ENCODE measurements at places on chromosomes 12 and 14. TPM values are rescaled to one million over a fixed set of nuclear protein-coding genes. Genes with fewer than 3 reads are reported as not detected.

EXOC3L4 gene
- total RNA-seq: 1.2 TPM

ABHD4 gene
- 25.9 TPM for total RNA-seq

DNA sequence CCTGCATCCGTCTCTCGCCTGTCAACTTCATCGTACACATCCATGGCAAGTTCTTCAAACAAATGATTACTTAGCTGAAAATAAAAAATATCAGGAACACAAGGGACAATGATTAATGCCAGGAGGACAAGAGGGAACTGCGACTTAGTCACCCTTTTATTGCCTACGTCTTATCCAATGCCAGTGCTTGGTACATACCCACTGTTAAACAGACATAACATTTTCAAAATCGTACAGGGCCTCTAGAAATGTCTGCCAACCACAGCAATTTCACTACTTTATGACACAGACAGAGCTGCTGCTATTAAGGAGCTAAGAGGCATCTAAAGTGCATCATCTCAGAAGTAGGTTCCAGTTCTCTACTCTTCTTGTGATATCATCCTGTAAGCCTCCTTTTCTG lies 34.6 kb downstream of the GIT2 start:
- no peak overlapping the region for H3K27ac ChIP-seq
- H3K4me1 ChIP-seq: peaks cover 4% of the 10 kb centered on the region
- peaks cover 28% of the 10 kb centered on the region for H3K36me3 ChIP-seq
- H3K4me3 ChIP-seq: no peak overlapping the region
- no peaks in the 10 kb centered on the region for H3K27me3 ChIP-seq
- no peak for DNase-seq

- no peak overlapping the region for H3K27ac ChIP-seq
- DNase-seq: no peak
- H3K36me3 ChIP-seq: peaks cover 17% of the 10 kb centered on the region
- H3K27me3 ChIP-seq: no peaks in the 10 kb centered on the region
These were observed 8.0 kb downstream of the SNW1 start for GRCh38 chr14:77752799-77753516.

GRCh38 chr14:90564496-90564895 lies 167.7 kb downstream of the CALM1 start:
- no peak overlapping the region for H3K27ac ChIP-seq
- H3K4me3 ChIP-seq: no peak overlapping the region
- no peaks in the 10 kb centered on the region for H3K36me3 ChIP-seq
- H3K27me3 ChIP-seq: no peaks in the 10 kb centered on the region
- H3K4me1 ChIP-seq: no peaks in the 10 kb centered on the region
- DNase-seq: no peak

- H3K4me3 ChIP-seq: no peak overlapping the region
- no peaks in the 10 kb centered on the region for H3K36me3 ChIP-seq
- H3K4me1 ChIP-seq: peaks cover 45% of the 10 kb centered on the region
These were observed 479.8 kb downstream of the ZFP36L1 start for GRCh38 chr14:68312884-68313610.

DNA sequence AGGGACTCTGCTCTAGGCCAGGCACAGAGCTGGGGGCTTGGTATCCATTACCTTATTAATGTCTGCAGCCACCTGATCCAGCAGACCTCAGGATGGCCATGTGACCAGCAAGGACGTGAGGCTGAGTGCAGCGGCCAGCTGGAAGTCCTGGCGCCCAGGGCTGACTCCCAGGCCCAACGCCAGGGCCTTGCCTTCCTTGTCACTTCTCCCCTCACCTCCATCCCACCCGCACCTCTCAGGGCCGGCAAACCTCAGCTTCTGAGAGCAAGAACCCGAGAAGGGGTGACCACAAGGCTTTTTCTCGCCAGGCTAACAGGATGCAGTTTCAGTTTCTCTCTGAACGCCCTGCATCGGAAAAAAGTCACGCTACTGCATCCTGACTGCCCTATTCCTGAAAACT lies 15.4 kb downstream of the RAB35 start:
- no peak overlapping the region for H3K4me3 ChIP-seq
- H3K36me3 ChIP-seq: peaks cover 4% of the 10 kb centered on the region
- H3K27me3 ChIP-seq: no peaks in the 10 kb centered on the region
- peaks cover 8% of the 10 kb centered on the region for H3K4me1 ChIP-seq
- DNase-seq: no peak
- no peak overlapping the region for H3K27ac ChIP-seq

DNA sequence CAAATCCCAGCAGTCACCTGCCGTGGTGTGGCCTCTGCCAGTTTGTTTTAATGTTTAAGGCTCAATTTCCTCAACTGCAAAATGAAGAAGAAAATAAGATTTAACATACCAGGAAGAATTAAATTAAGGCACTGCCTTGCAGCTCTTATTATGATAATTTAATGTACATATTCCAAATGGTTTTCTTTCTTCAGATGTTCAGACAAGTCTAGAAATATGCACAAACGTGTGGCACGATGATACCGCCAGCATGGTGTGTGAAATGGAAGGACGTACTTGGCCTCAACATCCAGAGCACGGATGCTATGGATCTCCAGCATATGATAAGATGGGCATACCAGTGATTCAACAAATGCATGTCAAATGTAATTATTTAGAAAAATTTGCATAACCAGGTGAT lies 959.4 kb upstream of the TMEM132C start:
- no peaks in the 10 kb centered on the region for H3K4me1 ChIP-seq
- no peak overlapping the region for H3K4me3 ChIP-seq
- no peak for DNase-seq
- no peak overlapping the region for H3K27ac ChIP-seq

DNA sequence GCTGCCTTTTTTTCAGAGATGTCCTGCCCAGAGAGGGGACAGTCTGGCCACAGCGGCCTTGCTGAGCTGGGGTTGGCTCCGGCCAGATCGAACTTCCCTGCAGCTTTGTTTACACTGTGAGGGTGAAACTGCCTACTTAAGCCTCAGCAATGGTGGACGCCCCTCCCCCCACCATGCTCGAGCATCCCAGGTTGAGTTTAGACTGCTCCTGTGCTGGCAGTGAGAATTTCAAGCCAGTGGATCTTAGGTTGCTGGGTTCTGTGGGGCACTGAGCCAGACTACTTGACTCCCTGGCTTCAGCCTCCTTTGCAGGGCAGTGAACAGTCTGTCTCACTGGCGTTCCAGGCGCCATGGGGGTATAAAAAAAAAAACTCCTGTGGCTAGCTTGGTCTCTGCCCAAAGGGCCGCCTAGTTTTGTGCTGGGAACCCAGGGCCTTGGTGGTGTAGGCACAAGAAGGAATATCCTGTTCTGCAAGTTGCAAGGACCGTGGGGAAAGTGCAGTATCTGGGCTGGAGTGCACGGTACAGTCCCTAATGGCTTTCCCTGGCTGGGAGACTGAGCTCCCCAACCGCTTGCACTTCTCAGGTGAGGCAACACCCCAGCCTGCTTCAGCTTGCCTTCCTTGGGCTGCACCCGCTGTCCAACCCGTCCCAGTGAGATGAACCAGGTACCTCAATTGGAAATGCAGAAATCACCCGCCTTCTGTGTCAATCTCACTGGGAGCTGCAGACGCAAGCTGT lies 79.1 kb downstream of the LRIG3 start:
- DNase-seq: no peak
- no peak overlapping the region for H3K4me3 ChIP-seq
- no peaks in the 10 kb centered on the region for H3K36me3 ChIP-seq
- H3K27ac ChIP-seq: no peak overlapping the region
- H3K27me3 ChIP-seq: no peaks in the 10 kb centered on the region

- H3K27ac ChIP-seq: no peak overlapping the region
- DNase-seq: no peak
- no peaks in the 10 kb centered on the region for H3K36me3 ChIP-seq
- peaks cover 29% of the 10 kb centered on the region for H3K4me1 ChIP-seq
- H3K27me3 ChIP-seq: no peaks in the 10 kb centered on the region
- no peak overlapping the region for H3K4me3 ChIP-seq
These were observed 41.7 kb upstream of the ITPR2 start for GRCh38 chr12:26874501-26875296.

DNA sequence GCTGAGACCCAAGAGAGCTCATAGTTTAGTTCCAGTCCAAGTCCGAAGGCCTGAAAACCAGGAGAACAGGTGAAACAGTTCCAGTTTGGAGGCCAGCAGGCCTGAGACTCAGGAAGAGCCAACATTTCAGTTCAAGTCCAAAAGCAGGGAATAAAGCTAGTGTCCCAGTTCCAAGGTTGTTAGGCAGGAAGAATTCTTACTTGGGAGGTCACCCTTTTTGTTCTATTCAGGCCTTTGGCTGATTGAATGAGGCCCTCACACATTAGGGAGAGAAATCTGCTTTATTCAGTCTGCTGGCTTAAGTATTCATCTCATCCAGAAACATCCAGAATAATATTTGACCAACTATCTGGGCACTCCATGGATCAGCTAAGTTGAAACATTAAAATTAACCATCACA lies 294.6 kb downstream of the PCNX1 start:
- no peaks in the 10 kb centered on the region for H3K36me3 ChIP-seq
- H3K4me1 ChIP-seq: no peaks in the 10 kb centered on the region
- DNase-seq: no peak
- no peak overlapping the region for H3K27ac ChIP-seq

DNA sequence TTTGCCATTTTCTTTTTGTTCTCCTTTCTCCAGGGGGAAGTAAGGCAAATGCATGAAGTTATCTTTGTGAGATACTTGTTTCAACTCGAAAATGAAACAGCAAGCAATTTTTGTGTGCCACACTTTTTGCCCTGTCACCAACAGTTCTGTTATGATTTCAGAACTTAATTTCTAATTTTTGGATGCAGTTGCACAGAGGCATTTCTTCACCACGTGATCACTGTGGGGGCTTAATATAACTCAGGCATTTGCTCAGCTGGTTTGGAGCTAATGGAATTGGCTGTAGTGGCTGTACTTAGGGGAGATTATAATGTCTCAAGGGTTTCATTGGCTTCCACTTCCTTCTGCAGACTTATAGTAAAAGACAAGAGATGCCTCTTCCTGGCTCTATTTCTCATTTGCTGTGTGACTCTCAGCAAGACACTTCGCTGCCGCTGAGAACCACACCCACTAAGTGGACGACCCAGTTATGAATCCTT lies 452.4 kb downstream of the RAD51B start:
- DNase-seq: no peak
- no peaks in the 10 kb centered on the region for H3K36me3 ChIP-seq
- H3K4me3 ChIP-seq: no peak overlapping the region
- H3K27me3 ChIP-seq: no peaks in the 10 kb centered on the region
- no peak overlapping the region for H3K27ac ChIP-seq

GRCh38 chr14:33271216-33271615 lies 332.5 kb downstream of the NPAS3 start:
- H3K27me3 ChIP-seq: no peaks in the 10 kb centered on the region
- no peak overlapping the region for H3K4me3 ChIP-seq
- no peaks in the 10 kb centered on the region for H3K4me1 ChIP-seq
- H3K36me3 ChIP-seq: no peaks in the 10 kb centered on the region
- H3K27ac ChIP-seq: no peak overlapping the region

DNA sequence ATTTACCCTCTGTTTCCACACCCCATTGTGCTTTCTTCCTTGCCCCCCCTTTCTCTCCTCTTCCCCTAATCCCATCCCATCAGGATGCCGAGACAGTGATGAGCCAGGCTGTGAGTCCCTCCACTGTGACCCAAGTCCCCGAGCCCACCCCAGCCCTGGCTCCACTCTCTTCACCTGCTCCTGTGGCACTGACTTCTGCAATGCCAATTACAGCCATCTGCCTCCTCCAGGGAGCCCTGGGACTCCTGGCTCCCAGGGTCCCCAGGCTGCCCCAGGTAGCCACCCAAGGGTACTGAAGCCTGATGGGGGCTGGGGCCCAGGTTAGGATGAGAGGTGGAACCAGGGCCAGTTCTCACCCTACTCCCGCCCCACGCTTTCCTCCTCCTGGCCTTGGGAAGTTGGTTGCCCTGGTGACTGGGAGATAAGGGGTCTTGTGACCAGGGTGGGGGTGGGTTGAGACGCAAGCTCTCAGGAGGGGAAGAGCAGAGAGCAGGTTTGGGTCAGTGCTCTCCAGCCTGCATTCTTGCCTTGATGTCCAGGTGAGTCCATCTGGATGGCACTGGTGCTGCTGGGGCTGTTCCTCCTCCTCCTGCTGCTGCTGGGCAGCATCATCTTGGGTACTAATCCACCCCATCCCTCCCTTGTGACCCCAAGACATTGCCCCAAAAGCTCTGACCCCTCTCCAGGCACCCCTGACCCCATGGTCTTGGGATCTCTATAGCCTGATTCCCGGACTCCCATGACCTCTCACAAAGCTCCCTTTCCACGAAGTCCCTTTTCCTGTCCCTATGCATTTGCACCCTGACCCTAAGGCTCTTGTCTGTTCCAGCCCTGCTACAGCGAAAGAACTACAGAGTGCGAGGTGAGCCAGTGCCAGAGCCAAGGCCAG lies 1.2 kb downstream of the AMHR2 start:
- H3K4me1 ChIP-seq: peaks cover 7% of the 10 kb centered on the region
- no peaks in the 10 kb centered on the region for H3K27me3 ChIP-seq

- H3K27ac ChIP-seq: no peak overlapping the region
- peaks cover 2% of the 10 kb centered on the region for H3K4me1 ChIP-seq
- no peaks in the 10 kb centered on the region for H3K36me3 ChIP-seq
- DNase-seq: no peak
These were observed 41.9 kb downstream of the PAWR start for GRCh38 chr12:79648881-79649280.

DNA sequence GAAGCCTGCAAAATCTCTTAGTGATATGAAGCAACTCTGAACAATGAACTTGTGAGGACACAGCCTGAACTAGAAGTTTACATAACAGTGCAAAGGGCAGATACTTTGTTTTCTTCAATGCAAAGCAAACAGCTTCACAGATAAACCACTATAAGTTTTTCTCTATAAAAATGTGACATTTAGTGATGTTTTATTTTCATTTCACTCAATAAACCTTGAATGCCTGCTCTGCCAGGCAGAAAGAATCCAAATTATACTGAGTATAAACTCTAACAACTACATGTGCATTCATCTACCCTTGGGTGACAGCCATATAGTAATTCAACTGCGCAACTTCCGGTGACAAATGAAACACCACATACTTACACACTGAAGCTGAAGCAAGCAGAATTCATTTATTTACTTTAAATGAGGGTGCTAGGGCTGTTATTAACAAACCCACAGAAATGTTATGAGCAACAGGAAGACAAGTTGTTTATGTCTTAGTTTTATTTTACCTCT lies 10.3 kb downstream of the DCP1B start:
- H3K27ac ChIP-seq: no peak overlapping the region
- no peaks in the 10 kb centered on the region for H3K36me3 ChIP-seq
- H3K27me3 ChIP-seq: no peaks in the 10 kb centered on the region
- no peak for DNase-seq

DNA sequence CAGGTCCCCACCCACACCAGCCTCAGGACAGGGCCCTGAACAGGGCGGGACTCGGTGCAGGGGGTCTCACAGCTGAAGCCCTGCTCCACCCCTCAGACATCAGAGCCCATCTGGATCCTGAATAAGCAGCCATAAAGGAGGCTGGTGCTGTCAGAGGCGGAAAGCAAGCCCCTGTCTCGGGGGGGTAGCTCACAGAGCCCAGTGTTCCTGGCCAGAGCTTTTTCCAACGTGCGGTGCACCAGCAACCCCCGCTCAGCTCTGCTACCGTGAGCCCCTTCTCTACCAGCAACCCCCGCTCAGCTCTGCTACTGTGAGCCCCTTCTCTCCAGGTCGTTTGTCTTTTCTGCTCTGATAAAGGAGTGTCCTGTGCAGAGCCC lies 136.5 kb upstream of the SFSWAP start:
- H3K4me1 ChIP-seq: no peaks in the 10 kb centered on the region
- no peaks in the 10 kb centered on the region for H3K36me3 ChIP-seq
- DNase-seq: no peak
- H3K27me3 ChIP-seq: peaks cover 4% of the 10 kb centered on the region
- no peak overlapping the region for H3K27ac ChIP-seq
- H3K4me3 ChIP-seq: no peak overlapping the region
